ENCODE measurements at places on chromosomes 3 and 15. TPM values are rescaled to one million over a fixed set of nuclear protein-coding genes. Genes with fewer than 3 reads are reported as not detected.

SKOR1 gene
- not detected for total RNA-seq

SOX14 gene
- not detected for total RNA-seq

LEKR1 gene
- 0.20 TPM for total RNA-seq

ZNF502 gene
- 3.1 TPM for total RNA-seq

EFHB gene
- total RNA-seq: not detected

C3orf80 gene
- not detected for total RNA-seq

ABHD10 gene
- 15.3 TPM for total RNA-seq

CHRNA3 gene
- total RNA-seq: not detected

ACOX2 gene
- 30.2 TPM for total RNA-seq

GOLGA8K gene
- not detected for total RNA-seq

ADGRG7 gene
- total RNA-seq: not detected

DNA sequence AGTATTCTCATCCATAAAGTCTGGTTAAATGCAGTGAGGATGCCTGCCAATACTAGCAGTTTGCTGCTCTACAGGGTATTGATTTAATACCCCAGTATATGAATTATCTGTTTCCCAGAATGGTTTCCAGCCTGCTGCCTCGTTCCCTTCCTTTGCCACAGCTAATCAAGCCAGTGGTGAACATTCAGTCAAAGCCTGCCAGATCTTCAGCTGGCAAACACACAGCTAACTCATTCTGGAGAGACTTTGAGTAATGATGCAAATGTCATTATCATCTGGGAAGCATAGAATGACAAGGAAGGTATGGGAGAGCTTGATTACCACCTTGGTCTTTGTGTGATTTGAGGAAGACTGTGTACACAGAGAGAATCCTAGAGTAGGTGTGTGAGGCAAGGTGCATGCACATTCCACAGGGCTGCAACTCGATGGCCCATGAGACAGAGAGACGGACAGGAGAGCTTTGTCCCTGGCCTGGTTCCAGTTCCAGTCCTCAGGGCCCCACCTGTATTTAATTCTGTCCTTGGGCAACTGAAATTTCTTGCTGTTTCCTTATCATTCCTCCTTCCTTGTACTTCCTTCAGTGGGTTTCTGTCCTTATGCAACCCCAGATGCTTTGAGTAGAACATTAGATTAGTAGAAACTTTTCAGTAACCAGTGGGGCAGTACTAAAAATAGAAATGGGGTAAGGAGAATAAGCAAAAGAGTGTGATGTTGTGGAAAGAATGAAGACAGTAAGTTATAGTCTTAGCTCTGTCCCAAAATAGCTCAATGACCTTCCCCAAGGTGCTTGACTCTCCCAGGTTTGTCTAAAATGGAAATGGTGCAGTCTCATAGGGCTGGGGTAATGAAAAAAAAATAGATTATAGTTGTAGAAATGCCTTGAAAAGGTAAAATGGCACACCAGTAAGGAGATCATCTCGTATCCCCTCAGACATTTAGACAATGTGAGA, 72.5 kb downstream of the MITF start:
- no peak for DNase-seq

DNA sequence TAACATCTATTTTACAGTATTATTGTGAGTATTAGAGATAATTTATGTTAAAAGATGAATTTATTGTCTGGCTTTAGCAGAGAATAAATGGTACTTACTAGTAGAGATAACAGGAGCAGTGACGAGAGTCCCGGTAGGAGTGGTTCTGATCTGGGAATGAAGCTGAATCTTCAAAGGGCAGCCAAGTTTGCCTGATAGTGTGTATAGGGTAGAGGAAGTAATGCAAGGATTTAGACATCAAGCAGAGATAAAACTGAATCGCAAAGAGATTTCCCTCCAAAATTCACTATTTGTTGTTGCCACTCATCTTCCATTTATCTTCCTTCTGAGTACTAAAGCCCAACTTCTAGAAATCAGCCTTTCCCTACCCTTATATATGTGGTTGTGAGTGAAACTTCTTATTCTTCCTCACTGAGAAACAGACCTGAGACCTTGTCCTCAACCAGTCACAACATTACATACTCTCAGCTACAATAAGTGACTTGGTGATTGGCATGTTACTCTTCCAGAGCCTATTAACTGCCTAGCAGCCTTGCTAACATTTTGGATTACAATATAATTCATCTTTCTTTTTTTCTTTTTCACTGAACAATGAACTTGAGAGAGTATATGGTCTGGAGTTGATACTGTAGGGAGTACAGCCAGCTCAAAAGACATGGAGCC, 692.7 kb upstream of the ZNF385D start:
- DNase-seq: no peak

- no peak for DNase-seq
Observed at GRCh38 chr3:51538115-51538458, 432 bp upstream of the RAD54L2 start.

DNA sequence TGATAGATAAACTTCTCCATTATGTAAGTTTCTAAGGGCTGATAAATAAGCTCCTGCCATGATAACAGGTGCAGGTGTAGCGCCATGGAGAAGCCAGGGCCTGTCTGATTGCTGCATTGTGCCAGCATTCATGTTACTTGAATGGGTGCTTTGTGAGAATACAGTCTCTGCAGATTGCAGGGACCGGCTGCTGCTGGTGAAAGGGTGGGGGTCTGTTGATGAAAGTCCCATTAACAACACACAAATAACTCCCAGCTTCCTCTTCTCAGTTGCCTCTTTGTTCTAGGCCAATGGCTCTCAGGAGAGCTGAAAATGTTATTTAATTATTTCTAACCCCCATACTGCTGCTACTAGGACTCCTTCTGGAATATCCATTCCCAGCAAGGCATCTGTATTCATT, 77.2 kb downstream of the RTP4 start:
- DNase-seq: no peak

- DNase-seq: no peak
Observed at GRCh38 chr3:42686832-42687650, 1.7 kb downstream of the KLHL40 start.

- DNase-seq: no peak
Observed at GRCh38 chr3:115512565-115513415, 110.5 kb upstream of the GAP43 start.

- DNase-seq: no peak
Observed at GRCh38 chr3:70360979-70361760, 48.7 kb upstream of the MDFIC2 start.

DNA sequence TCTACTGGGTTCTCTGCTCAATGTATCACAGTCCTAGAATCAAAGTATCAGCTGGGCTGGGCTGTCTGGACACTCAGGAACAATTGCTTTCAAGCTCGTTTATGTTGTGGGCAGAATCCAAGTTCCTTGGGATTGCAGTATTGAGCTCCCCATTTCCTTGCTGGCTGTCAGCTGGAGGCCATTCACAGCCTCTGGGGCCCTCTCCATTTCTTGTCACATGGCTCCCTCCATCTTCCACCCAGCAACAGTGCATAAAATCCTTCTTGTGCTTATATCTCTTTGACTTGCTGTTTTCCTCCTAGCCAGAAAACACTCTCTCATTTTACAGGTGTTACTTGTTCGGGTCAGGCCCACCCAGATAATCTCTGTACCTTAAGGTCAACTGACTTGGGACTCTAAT, 363.5 kb downstream of the IGSF11 start:
- DNase-seq: no peak

- DNase-seq: no peak
Observed at GRCh38 chr3:151262871-151263525, 15.3 kb downstream of the P2RY14 start.

- DNase-seq: no peak
Observed at GRCh38 chr3:171028025-171028778, 1.7 kb upstream of the SLC2A2 start.

DNA sequence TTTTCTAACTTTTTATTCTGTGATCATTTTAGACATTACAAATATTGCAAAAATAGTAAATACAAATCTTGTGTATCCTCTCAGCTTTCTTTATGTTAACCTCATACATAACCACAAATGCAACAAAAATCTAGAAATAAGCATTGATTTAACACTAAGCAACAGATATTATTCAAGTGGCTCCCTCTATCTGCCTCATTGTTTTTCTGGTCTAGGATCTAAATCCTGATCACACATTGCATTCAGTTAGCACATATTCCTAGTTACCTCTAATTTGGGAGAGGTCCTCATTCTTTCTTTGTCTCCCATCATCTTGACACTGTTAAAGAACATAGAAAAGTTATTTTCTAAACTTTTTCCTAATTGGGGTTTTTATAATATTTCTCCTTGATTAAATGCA, 1126.0 kb downstream of the ROBO2 start:
- no peak for DNase-seq

GRCh38 chr3:55906896-55907295, 419.8 kb upstream of the WNT5A start:
- DNase-seq: no peak

- no peak for DNase-seq
Observed at GRCh38 chr3:130258532-130258952, 86.9 kb upstream of the COL6A5 start.

- DNase-seq: no peak
Observed at GRCh38 chr3:27220166-27220565, 149.0 kb downstream of the NEK10 start.

- DNase-seq: no peak
Observed at GRCh38 chr15:27095886-27096624, 125.1 kb downstream of the GABRG3 start.

DNA sequence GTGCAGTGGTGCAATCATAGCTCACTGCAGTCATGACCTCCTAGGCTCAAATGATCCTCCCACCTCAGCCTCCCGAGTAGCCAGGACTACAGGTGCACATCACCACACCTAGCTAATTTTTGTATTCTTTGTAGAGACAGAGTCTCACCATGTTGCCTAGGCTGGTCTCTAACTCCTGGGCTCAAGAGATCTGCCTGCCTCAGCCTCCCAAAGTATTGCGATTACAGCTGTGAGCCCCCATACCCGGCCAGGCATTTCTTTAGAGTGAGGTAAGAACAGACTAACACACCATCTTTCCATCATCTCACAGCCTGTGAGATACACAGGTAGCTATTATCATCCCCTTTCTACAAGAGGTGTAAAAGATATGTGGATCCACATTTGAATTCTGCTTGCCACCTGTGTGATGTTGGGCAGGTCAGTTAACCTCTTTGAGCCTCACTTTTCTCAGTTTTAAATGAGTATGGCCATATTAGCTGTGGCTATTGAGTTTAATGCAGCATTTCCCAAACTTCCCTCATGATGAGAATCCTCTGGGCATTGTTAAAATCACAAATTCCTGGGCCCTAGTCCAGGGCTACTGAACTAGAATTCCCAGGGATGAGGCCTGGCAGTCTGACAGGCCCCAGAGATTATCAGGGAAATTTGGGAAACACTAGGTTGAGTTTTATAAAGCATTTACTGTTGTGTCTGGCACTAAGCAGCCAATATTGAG, 46.0 kb downstream of the ANP32A start:
- no peak for DNase-seq

- no peak for DNase-seq
Observed at GRCh38 chr15:78342021-78342420, 1.9 kb downstream of the CRABP1 start.

GRCh38 chr15:74297887-74298286, 61.8 kb downstream of the CCDC33 start:
- no peak for DNase-seq

- no peak for DNase-seq
Observed at GRCh38 chr3:133443649-133444422, 44.0 kb downstream of the BFSP2 start.

DNA sequence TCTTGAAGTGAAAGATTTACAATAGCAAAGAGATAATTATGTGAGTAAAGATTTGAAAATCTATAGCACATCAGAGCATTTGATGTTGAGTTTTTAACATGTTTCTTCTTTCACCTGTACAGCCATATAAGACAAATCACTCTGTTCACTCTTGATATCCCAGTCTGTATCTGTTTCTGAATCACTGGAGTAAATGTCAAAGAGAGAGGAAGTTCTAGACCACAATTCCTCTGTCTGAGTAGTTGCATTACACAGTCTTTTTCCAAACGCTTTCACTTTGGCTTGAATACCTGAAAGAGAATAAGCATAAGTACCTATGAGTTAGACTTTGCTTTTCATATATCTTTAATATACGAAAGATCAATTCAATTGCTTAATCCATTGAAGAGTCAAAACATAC, 9.9 kb downstream of the THAP10 start:
- no peak for DNase-seq

DNA sequence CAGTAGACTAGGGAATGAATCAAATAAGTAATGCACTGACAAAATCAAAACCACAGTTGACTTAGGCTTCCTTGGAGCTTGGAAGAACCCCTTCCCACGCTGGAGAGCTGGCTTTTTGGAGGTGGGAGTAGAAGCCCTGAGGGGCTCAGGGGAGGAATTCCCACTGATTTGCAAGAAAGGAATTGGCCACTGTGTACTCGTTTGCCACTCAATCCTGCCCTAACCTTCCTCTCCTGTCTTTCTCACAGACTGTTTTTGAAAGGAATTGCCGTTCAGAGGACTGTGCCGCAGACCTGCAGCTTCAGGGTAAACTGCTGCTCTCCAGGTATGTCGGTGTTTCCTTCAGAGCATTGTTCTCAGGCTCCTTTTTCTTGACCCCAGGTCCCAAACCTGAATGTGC, 208.2 kb upstream of the CTDSPL start:
- DNase-seq: no peak

GRCh38 chr3:12138044-12138443, 20.7 kb downstream of the TIMP4 start:
- no peak for DNase-seq

DNA sequence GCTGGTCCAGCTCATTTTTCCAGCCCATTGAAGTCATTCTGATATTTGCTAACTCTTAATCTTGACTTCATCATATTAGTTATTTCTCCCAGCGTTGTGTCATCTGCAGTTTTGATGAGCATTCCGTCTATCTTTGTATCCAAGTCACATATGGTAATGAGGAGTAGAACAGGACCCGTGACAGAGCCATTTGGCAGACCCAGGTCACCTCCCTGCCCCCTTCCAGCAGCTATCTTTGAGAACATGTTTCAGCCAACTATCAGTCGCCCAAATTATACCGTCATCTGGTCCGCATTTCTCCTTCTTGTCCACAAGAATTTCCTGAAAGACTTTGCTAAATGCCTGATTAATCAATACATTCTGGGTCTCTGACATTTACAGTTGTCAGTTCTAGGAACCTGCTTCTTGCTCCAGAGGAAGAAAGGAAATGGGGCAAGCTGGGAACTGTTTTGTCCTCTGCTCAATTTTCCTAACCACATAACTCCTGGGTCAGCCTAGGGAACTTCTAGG, 347.1 kb upstream of the NR2E3 start:
- no peak for DNase-seq

- no peak for DNase-seq
Observed at GRCh38 chr3:61177450-61177849, 73.8 kb downstream of the FHIT start.

All from right atrium auricular region (tissue), 2 donors.